ENCODE measurements at places on chromosomes 5 and 9.

DNA sequence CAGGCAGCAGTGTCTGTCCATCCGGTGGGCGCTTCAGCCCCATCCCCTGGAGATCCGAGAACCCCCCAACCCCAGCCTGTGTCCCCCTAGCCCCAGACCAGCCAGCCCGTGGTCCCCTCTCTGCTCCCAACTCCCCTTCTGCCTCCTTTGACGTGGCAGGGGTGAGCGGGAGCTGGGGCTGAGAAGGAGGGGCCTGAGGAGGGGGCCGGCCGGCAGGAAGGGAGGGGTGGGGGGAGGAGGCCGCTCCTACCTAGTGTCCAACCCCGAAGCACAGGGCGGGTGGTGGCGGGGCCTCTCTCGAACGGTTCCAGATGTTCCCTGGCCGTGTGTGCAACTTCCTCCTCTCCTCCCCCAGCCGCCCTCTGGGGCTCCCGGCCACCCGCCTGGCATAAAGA lies 31.0 kb downstream of the GOLGA2 start:
- no peak for DNase-seq

DNA sequence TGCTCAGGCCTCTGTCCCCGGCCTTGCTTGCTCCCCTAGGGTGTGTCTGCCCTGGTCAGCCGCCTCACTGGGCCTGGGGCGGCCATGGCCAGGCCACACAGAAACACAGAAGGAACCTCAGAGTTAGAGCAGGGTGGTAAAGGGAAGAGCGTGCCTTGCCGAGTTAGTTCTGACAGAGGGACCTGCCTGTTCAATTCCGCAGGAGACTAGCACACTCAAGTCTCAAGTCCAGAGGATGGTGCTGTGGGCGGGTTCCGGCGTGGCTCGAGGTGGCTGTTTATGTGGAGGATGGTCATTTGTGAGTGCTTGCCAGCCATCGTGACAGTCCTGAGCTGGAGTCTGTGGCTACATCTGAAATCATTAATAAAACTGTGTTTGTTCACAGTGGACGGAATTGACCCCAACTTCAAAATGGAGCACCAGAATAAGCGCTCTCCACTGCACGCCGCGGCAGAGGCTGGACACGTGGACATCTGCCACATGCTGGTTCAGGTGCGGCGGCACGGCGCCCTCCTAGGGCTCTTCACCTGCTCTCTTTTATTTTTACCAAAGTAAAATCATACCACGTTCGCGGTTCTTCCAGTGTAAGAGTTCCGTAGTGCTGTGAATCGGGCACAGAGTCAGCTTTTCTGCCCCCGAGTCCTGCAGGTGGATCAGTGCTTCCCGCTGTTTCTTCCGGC lies 95.5 kb upstream of the CACNA1B start:
- DNase-seq, result no peak

DNA sequence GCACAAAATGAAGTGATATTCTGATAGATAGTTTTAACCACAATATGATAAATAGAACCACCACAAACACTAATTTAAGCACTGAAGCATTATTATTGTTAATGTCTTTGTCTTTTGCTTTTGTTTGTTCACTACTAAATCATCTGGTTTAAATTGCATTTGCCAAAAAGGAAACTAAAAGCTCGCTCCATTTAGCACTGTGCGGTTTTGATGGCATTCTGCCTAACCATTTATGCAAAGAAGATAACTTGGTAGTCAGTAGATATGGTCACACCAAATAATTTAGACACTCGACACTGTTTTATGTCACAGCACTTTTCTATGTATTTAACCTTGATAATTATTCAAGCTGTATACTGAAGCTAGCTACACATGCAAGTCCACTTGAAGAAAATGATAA lies 849.8 kb upstream of the CDH6 start:
- no peak for DNase-seq

- DNase-seq, result no peak
Measured at GRCh38 chr5:84272771-84273516, 111.7 kb downstream of the EDIL3 start.

- no peak for DNase-seq
Measured at GRCh38 chr9:99026271-99026955, 78.5 kb upstream of the TGFBR1 start.
